ENCODE measurements at places on chromosomes 1 and 21.

DNA sequence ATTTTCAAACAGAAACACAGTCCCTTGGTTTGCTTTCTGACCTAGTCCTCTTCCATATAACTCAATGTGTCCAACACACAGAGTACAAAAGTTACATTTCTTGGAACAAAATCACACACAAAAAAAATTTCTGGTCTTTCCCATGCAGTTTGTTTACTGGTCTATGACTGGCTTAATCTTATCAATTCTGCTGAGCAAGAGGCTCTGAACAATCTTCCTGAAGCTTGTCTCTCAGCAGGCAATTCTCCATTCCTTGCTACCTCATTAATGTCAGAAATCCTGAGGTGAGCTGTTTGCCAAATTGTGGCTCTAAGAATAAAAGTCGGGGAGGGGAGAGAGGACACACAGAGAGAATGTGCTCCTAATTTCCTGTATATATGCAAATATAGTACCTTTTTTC lies 423.6 kb downstream of the HLX start:
- no peak for DNase-seq

DNA sequence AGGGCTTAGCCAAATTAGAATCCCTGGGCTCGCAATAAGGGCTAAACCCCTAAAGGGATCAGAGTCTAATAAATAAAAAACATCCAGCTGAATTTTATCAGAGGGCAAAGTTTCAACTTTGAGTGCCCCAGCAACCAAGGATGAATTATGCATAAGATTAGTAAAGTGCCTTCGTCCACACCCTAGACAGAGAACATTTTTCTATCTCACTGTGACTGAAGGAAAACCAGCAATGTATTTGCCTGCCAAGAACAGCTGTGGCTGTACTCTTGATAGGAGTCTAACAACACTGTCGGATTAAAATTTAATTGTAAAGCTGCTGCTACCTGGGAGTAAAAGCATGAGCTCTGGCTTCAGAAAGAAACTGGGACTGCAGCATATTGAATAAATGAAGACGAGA lies 23.3 kb downstream of the WNT2B start:
- no peak for DNase-seq

DNA sequence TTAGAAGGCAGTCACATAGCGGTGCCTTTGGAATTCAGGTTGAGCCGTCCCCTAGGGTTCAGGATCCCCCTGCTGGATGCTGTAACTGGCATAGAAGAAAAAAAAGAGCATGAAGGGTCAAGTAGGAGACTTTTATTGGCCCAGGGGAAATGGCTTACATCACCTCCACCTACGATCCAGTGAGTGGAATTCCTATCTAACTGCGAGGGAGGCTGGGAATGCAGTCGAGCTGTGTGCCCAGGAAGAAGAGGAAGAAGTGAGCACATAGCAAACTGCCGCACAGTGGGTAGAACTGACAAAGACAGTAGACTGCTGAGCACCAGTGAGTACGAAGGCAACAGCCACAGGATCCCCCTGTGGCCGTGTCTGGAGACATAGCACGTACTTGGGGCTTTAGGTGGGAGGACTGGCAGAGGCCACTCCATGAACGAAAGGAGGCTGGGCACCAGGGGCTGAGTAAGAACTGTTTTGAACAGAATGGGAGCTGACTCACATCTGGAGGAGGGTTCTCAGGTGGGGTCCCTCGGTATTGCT lies 79.2 kb downstream of the RNF220 start:
- peak; percentile 4 for DNase-seq

DNA sequence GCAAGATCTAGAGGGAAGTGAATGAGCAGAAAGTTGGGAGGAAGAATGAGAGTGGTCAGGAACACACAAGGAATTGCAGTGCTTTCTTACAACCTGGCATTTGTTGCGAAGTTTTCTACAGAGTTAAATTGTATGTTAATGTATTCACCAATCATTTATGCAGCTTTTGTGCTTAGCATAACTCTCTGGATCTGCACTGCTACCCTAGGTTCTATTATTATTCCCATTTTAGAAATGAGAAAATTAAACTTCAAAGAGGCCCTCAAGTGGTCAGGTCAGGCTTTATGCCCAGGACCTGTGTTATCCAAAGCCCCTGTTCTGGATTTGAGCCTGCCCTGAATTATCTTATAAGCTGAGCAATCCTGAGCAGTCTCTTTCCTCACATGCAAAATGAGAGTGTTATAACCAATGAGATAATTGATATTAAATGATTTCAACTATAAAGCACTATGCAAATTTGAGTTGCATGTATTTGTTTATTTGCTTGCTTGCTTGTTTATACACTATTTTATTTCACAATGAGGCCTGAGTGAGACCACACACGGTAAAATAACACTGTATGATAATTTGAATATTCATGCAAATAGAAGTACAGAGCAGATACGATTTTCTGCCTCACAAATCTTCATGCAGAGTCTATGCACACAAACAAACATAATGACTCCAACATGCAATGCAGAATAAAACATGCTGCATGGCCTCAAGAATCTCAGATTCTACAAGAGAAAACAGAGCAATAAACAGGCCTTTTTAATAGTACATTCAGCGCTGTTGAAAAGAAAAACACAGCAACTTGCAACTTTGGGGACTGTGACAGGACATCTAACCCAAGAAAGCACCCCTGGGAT lies 323.0 kb downstream of the PLPP3 start:
- DNase-seq = no peak

- DNase-seq = no peak
These were observed 10.1 kb downstream of the TGFB2 start for GRCh38 chr1:218355278-218355677.

DNA sequence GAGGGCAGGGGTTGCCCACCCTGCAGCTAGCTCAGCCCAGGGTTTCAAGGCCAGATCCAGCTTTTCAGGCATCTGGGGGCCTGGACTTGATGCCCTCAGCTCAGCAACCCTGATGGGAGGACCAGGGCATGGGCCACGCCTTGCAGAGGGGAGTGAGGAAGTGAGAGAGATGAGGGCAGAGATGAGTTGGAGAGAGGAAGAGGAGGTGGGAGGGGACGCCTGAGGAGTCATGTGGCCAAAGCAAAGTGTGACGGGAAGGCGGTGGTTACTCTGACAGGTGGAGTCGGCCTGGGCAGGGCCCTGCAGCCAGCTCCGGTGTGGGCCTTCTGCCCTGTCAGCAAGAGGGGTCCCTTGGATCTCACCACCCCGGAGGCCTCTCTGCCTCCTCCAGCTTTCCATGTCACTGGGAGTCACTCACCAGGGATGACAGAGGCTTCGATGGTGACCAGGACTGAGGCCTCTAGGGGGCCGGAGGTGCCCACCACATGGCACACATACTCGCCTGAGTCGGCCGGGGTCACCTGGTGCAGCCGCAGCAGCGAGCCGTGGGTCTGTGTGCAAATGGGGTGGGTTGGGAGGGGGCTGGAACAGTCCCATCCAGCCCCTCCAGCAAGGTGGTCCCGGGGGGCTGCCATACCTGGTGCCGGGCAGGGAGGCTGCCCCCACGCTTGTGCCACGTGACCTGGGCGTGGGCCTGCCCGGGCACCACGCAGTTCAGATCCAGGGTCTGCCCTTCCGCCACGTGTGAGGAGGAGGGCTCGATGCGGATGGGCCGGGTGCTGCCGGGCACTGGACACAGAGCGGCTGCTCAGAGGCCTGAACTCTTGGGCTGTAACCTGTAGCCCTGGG lies 40.4 kb downstream of the LDLRAD2 start:
- no peak for DNase-seq

- DNase-seq = no peak
These were observed 43.0 kb downstream of the NPHP4 start for GRCh38 chr1:5949085-5949760.

GRCh38 chr1:160367934-160368923 lies 1.4 kb downstream of the NHLH1 start:
- DNase-seq = no peak

DNA sequence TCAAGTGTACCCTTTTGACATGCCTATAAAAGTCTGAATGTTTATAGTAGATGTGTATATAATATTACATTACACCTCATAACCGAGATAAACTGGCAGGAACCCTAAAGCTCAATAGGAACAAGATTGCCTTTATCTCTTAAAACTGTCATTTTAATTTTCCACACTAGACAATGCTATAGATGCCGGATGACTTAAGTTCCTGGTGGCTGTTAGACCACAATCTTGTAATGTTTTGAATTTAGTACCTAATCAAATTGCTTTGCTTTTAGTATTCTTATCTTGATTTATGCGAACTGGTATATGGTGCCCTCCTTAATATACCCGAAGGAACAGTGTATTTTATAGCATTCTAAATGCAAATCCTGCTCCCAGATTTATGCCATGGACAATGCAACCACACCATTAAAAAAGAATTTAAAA lies 1397.0 kb upstream of the ADGRL4 start:
- no peak for DNase-seq

- peak; percentile 34 for DNase-seq
These were observed 17.9 kb upstream of the PWP2 start for GRCh38 chr21:44089001-44089911.

DNA sequence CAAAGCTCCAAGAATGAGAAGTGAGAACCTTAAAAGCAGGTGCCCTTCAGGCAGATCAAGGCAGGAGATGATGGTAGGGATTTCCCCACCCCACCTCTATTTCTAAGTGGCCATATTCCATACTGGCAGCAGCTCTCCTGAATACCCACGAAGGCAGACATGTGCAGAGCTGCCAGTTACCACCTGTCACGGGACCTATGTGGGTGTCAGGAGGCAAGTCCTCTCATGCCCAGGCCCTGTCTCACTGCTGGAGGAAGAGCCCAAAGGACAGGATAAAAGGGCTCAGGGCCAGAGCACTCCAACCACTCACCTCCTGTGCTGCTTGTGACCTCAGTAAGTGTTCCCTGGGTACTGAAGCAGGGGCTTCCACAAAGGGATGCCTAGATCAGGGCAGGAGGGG lies 721 bp upstream of the LCE1B start:
- no peak for DNase-seq

- DNase-seq = no peak
These were observed 101.9 kb downstream of the PRDM2 start for GRCh38 chr1:13801655-13802486.

Measured in activated CD4-positive, alpha-beta T cell treated with anti-CD3 and anti-CD28 coated beads for 48 hours (primary cell).